ENCODE measurements at places on chromosomes 5 and 9.

DNA sequence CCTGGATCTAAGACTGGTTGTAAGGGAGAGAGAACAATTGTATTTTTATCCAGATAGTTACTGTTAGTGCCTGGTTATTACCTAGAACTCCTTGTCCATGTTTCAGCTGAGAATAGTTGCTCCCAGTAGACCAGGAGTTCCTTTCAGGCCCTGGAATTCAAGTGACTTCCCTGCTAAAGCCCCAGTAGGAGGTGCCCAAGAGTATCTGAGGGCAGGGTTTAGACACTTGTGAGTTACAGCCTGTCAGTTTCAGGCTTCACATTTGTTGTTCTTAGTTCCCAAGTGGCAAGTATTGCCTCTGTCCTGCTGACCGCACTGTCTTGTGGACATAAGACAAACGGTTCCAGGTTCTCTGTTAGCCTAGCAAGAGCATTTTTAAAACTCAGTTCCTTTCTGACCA, 743.9 kb upstream of the SEMA6A start:
- no peak for DNase-seq
- no peak overlapping the region for H3K4me3 ChIP-seq
- H3K4me1 ChIP-seq, result no peaks in the 10 kb centered on the region
- no peak overlapping the region for H3K27ac ChIP-seq

DNA sequence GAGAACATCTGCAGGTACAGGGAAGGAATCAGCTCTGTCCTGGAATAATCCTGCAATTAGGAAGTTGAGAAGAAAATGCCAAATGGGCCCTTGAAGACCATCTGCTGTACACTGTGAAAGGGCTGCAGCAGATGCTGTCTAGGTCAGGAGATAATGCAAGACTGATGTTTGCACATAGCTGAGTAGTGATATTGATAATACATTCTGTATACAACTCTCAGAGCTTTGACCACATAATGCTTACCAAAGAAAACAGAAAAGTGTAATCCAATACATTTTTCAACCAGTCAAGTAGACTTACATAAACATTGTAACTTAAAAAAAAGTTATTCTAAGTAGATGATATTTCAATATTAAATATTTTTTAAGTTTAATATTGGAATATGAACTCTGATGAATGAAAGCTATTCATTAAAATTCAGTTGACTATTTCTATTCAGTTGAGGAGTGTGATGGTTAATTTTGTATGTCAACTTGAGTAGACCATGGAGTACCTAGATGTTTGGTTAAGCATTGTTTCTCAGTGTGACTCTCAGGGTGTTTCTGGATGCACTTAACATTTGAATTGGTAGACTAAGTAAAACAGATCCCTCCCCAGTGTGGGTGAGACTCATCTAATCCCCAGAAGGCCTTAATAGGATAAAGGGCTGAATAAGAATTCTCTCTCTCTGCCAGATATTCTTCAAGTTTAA, 380.1 kb upstream of the PRR16 start:
- H3K27ac ChIP-seq, result no peak overlapping the region
- no peaks in the 10 kb centered on the region for H3K36me3 ChIP-seq
- no peak for DNase-seq
- peaks cover 7% of the 10 kb centered on the region for H3K4me1 ChIP-seq
- no peak overlapping the region for H3K4me3 ChIP-seq

DNA sequence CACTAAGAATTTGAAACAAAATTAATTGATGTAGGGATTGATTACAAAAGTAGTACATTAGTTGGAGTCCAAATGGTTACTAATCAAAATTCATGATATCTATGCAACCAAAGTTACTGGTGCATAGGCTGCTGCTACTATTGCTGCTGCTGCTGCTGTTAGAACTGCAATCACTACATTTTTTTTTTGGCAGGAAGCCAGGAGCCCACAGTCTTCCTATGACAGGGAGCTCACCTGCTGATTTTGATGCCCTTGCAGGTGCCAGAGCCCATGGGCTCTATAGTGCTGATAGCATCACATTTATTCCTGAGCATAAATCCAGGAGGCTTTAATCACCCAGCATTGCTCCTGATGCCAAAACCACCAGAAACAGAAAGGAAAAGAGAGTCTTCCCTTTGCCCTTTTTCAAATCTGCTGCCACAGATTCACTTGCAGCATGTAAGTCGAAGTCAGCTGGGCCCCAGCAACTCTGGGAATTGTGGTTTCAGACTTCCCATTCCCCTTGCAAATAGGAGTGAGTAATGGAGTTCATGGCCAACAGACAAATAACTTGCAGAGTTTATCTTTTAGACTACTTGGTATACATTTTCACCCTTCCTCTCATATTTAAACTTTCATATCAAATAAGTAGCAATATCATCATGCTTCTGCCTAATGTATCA, 17.6 kb downstream of the SLCO6A1 start:
- H3K27ac ChIP-seq, result no peak overlapping the region
- no peaks in the 10 kb centered on the region for H3K4me1 ChIP-seq
- no peak for DNase-seq

DNA sequence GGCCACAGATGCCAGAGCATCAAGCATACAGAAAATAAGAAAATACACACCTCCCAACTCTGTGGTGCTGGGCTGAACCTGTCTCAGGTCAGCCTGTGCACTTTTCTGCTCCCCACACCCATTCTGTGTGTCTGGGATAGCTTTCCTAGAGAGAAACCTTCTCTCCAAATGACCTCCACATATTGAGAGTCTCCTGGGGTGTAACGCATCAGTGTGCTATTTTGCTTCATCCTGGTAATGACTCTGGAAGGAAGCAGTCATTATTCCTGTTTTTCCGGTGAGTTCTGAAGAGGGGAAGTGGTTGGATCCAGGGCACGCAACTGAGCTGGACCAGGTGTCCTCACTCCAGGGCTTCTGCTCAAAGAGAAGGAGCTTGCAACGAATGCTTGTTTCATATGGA, 73.2 kb upstream of the SH3PXD2B start:
- no peak overlapping the region for H3K27ac ChIP-seq
- peaks cover 7% of the 10 kb centered on the region for H3K27me3 ChIP-seq
- no peaks in the 10 kb centered on the region for H3K36me3 ChIP-seq
- DNase-seq, result no peak

DNA sequence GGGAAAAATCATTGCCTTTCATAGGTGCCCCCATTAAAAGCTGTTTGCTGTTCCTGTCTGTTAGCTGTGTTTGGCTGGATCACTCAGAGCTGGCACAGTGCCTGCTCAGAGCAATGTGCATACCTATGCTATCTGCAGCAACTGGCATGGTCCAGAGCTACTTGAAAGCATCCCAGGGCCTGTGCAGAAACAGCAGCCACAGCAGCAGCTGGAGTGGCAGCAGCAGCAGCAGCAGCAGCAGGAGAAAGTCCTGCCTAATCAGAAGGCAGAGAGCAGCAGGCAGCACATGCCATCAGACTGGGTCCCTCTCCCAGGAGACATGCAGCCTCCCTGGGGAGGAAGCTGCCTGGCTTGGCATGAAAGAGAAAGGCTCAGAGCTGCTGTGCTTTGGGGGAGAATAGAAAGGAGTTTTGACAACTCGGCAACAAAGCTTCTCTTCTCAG, 243.8 kb upstream of the WWC1 start:
- no peak for DNase-seq
- H3K27me3 ChIP-seq, result no peaks in the 10 kb centered on the region
- no peaks in the 10 kb centered on the region for H3K4me1 ChIP-seq
- no peak overlapping the region for H3K27ac ChIP-seq
- no peak overlapping the region for H3K4me3 ChIP-seq
- no peaks in the 10 kb centered on the region for H3K36me3 ChIP-seq

GRCh38 chr5:57676222-57677098, 193.8 kb upstream of the ACTBL2 start:
- DNase-seq, result no peak
- no peaks in the 10 kb centered on the region for H3K27me3 ChIP-seq
- H3K36me3 ChIP-seq, result no peaks in the 10 kb centered on the region

DNA sequence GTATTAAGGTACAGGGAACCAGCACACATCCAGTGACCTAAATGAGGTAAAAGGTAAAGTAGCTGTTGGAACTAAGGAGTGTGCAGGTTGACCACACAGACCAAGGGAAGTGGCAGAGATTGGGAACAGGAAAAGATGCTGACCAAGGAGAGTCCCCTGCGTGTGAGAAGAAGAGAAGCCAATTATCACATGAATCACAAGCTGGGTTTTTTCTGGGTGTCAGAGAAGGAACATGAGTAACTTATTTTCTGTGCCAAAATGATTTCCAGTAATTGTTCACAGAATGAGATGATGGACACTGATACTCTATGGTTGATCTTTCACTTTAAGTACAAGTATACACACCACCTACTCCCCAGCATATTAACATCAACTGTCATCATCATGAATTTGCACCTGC, 130.7 kb upstream of the ACO1 start:
- peaks cover 3% of the 10 kb centered on the region for H3K27me3 ChIP-seq
- no peak overlapping the region for H3K27ac ChIP-seq
- no peak for DNase-seq
- H3K36me3 ChIP-seq, result no peaks in the 10 kb centered on the region
- no peaks in the 10 kb centered on the region for H3K4me1 ChIP-seq

GRCh38 chr9:136947955-136948510, 3.0 kb downstream of the C8G start:
- no peaks in the 10 kb centered on the region for H3K36me3 ChIP-seq
- H3K27ac ChIP-seq, result peak overlapping the region; percentile 51
- DNase-seq, result no peak
- no peaks in the 10 kb centered on the region for H3K27me3 ChIP-seq
- peak overlapping the region; percentile 8 for H3K4me3 ChIP-seq
- H3K4me1 ChIP-seq, result peaks cover 4% of the 10 kb centered on the region

- peaks cover 4% of the 10 kb centered on the region for H3K27me3 ChIP-seq
- no peaks in the 10 kb centered on the region for H3K36me3 ChIP-seq
- no peak overlapping the region for H3K4me3 ChIP-seq
- no peak overlapping the region for H3K27ac ChIP-seq
- H3K4me1 ChIP-seq, result no peaks in the 10 kb centered on the region
- no peak for DNase-seq
Observed at GRCh38 chr5:2148312-2149194, 265.8 kb upstream of the IRX4 start.

- H3K36me3 ChIP-seq, result peaks cover 44% of the 10 kb centered on the region
- H3K27ac ChIP-seq, result peak overlapping the region; percentile 21
- DNase-seq, result no peak
- peaks cover 13% of the 10 kb centered on the region for H3K4me1 ChIP-seq
Observed at GRCh38 chr9:71690063-71690688, 78.1 kb downstream of the CEMIP2 start.

DNA sequence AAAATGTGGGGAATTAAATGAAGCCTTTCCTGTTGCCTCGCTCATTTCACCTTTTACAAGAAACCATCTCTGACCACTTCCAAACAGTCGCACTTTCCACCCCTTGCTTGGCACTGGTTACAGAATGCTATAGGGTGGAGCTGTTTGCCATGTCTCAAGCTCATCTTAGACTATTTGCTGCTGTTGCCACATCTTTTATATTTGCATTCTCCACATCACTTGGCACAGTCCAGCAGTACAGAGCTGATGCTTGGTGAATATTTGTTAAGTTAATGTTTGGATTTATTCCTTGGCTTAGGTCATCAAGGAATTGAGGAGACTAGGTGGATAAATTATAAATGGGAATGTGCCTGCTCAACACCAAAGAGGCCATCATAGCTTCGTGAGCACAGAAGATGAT, 53.2 kb downstream of the GNA14 start:
- H3K27ac ChIP-seq, result no peak overlapping the region
- H3K36me3 ChIP-seq, result no peaks in the 10 kb centered on the region
- DNase-seq, result no peak
- peaks cover 11% of the 10 kb centered on the region for H3K4me1 ChIP-seq
- H3K4me3 ChIP-seq, result no peak overlapping the region

DNA sequence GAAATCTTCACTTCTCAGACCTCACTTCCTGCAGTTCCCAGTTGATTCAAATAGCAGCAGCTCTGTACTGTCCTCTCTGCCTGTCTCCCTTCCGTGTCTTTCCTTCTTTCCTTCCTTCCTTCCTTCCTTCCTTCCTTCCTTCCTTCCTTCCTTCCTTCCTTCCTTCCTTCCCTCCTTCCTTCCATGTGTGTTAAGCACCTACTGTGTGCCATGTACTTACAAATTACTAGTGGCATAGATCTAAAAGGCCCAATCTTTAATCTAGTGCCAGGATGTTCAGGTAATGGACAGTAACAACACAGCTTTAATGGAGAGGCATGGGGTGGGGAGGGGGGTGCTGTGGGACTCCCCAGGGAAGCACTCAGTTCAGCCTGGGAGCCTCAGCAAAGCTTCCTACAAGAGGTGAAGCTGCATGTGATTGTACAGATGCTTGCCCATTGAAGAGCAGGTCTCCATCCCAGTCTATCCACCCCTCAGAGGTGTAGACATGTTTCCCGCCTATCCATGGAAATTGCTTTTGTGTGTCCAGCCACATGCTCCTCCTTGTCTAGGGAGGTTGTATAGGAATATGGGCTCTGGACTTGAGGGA, 106.0 kb downstream of the RGS3 start:
- H3K36me3 ChIP-seq, result peaks cover 2% of the 10 kb centered on the region
- H3K27ac ChIP-seq, result no peak overlapping the region
- H3K27me3 ChIP-seq, result no peaks in the 10 kb centered on the region
- peak; percentile 2 for DNase-seq

GRCh38 chr5:59905188-59905587, 11.7 kb upstream of the PDE4D start:
- no peak overlapping the region for H3K4me3 ChIP-seq
- H3K27me3 ChIP-seq, result no peaks in the 10 kb centered on the region
- no peak overlapping the region for H3K27ac ChIP-seq
- no peaks in the 10 kb centered on the region for H3K4me1 ChIP-seq
- H3K36me3 ChIP-seq, result no peaks in the 10 kb centered on the region

GRCh38 chr5:107486489-107486888, 184.2 kb downstream of the EFNA5 start:
- no peak overlapping the region for H3K27ac ChIP-seq
- no peak for DNase-seq
- peaks cover 5% of the 10 kb centered on the region for H3K27me3 ChIP-seq
- H3K36me3 ChIP-seq, result peaks cover 8% of the 10 kb centered on the region
- peaks cover 13% of the 10 kb centered on the region for H3K4me1 ChIP-seq
- no peak overlapping the region for H3K4me3 ChIP-seq

DNA sequence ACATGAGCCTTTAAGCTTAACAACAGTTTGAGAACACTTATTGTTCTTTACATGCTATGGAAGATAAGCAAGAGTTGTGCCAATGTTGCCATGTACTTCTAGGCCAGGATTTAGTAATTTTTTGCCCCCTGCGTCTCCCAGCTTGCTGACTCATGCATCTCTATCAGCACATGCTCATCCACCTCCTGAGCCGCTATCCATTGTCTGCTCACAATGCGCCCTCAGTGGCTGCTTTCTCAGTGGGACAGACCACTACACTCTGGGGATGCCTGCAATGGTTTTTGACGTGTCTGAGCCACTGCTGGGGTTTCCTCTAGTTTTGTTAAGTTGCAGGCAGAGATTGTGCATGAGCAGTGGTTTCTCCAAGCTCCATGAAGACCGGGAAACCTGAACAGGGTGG, 50.9 kb upstream of the PHF2 start:
- H3K4me3 ChIP-seq, result no peak overlapping the region
- H3K4me1 ChIP-seq, result peaks cover 2% of the 10 kb centered on the region
- no peaks in the 10 kb centered on the region for H3K27me3 ChIP-seq
- H3K27ac ChIP-seq, result no peak overlapping the region

DNA sequence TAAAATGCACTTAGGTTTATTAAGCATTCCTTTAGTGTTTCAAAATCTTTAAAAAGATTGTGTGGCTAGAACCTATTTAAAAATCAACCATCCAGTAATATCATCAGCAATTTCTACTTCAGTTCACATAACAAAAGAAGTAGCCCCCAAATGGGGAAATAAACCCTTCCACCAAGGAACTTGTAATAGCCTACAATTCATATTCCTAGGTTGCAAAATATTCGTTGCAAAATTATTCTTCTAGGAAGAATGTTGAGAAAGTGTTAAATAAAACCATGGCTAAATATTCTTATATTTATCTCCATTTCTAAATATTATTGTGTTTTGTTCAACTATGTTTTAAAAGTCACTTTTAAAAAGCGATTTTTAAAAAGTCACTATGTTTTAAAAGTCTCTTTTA, 177.9 kb upstream of the PRLR start:
- no peaks in the 10 kb centered on the region for H3K27me3 ChIP-seq
- no peaks in the 10 kb centered on the region for H3K4me1 ChIP-seq
- no peak overlapping the region for H3K27ac ChIP-seq
- H3K36me3 ChIP-seq, result no peaks in the 10 kb centered on the region
- DNase-seq, result no peak

Data from activated naive CD8-positive, alpha-beta T cell treated with anti-CD3 and anti-CD28 coated beads, Interleukin-2, amount 10 ng/mL, durations not matched to agents 7 days and 5 days (primary cell).